ENCODE measurements at places on chromosomes 2 and 18. TPM values are rescaled to one million over a fixed set of nuclear protein-coding genes. Genes with fewer than 3 reads are reported as not detected.

Gene PLEKHH2
- 1.2 TPM for total RNA-seq

Gene RNF125
- 0.32 TPM for total RNA-seq

Gene LHCGR
- not detected for total RNA-seq

Gene CCDC74B
- 4.4 TPM for total RNA-seq

Gene NRP2
- total RNA-seq, result 92.0 TPM

Gene SPTBN1
- total RNA-seq, result 128 TPM

All from A549 treated with CORT108297 at 1 μM for 4 hours (cell line).